ENCODE measurements at places on chromosomes 1 and 21.

- DNase-seq, result peak; percentile 67
These were observed 9.2 kb upstream of the KCNQ4 start for GRCh38 chr1:40774266-40774998.

DNA sequence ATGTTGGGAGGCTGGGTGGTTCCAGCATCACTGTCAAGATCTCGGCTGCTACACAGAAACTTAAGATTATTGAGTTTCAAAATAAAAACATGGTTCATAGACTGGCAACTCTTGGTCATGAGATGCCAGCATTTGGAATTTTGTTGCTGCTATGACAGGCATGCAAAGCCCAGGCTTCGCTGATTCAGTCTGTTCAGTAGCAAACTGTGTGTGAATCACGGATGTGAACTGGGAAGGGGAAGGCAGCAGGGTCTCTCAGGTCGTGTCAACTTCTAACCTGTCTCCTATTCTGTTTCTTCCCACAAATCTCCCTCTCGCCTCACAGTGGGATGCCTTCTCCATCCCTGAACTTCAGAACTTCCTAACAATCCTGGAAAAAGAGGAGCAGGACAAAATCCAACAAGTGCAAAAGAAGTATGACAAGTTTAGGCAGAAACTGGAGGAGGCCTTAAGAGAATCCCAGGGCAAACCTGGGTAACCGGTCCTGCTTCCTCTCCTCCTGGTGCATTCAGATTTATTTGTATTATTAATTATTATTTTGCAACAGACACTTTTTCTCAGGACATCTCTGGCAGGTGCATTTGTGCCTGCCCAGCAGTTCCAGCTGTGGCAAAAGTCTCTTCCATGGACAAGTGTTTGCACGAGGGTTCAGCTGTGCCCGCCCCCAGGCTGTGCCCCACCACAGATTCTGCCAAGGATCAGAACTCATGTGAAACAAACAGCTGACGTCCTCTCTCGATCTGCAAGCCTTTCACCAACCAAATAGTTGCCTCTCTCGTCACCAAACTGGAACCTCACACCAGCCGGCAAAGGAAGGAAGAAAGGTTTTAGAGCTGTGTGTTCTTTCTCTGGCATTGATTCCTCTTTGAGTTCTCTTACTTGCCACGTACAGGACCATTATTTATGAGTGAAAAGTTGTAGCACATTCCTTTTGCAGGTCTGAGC lies 25.5 kb downstream of the EIF2D start:
- no peak for DNase-seq

DNA sequence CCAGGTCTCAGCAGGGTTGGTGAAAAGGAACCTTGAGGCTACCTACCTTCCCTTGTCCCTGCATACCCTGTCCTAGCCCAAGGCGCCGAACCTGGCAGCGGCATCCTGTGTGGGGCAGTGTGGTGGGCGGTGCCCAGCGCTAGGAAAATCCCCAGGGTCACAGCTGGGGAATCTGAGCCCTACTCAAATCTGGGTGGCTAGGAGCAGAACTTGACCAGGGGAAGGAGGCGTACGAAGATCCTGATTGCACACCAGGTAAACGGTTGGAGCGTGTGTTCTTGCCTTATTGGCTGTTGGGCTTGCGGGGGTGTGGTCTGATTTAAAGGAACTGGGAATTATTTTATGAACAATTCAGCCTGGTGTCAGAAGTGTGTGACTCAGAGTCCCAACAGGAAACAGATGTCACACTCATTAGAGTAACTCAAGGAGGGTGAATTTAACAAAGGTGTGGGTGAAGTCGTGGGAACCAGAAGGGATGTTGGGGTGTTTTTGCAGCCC lies 118.6 kb downstream of the LRIG2 start:
- no peak for DNase-seq

GRCh38 chr1:243345205-243345604 lies 89.4 kb downstream of the SDCCAG8 start:
- DNase-seq, result peak; percentile 25

DNA sequence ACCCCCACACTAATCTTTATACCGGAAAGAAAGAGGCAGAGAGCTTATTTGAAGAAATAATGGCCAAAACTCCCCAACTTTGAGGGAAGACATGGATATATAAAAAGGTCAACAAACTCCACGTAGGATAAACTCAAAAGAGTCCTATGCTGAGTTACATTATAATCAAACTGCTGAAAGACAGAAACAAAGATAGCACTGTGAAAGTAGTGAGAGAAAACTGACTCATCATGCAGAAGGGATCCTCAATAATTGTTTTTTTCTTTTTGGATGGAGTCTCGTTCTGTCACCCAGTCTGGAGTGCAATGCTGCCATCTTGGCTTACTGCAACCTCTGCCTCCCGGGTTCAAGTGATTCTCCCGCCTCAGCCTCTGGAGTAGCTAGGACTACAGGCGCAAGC lies 48.5 kb upstream of the TTC39A start:
- no peak for DNase-seq
